ENCODE measurements at places on chromosomes 2 and 18.

DNA sequence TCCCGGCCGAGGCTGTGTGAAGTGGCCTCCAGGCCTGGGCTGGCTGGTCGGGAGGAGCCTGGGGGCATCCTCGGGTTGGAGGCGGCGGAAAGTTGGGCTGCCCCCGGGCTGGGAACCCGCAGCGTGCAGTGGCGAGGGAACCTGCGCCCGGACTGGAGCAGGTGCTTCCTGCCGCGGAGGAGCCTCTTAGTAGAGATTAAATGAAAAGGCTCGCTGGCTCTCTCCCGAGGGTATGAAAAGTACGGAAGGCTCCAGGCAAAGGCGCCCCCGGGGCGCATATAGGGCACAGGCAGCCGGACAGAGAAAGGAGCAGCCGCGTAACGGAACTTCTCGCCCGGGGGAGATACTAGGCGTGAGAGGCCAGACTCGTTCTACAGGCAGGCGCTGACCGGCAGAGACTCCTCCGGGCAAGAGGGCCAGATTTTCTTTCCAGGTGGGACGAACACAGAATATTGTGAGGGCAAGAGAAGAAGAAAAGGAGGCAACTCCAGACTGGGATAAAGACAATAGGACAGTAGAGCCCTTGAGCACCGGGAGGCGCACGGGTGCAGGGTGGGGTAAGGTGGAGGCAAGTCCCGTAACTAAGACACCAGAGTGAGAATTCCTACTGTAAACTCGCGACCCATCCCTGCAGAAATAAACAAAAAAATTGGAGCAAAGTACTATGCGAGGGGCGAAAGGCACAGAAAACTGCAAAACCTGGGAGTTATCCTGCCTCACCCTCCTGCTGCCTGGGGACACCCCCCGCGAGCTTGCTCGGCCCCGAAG lies 816 bp downstream of the CDH2 start:
- no peak for DNase-seq

DNA sequence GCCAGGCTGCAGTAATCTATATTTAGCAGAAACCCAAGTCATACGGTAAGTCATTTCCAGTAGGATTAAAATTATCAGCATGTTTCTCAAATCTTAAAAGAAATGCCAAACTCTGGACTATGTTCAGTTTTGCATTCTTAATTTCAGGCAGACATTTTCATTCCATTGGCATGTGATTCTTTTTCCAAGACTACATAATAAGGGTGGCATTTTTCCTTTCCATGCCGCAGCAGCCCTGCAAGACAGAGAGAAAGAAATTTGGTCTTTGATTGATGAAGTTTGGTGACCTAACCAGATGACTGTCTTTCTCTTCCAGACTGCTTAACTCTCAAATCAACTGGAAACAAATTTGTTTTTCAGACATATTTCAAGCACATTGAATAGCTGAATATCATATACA lies 118.1 kb downstream of the FHOD3 start:
- no peak for DNase-seq

DNA sequence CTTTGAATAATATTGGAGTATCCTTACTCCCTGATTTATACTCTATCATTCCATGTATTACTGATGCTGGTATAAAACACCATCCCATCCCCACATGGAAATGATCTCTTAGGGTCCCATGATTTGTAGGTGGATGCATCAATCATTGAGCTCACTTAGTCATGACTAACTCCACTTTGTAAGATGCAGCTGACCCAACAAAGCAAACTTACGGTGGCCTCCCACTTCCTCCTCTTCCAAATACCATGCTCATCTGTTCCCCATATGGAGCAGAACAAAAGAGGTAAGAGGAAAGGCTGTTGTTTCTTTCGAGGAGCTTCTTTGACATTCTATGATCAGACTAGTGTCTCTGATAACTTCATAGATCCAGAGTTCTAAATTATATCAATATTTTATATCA lies 640.2 kb upstream of the SLC39A10 start:
- DNase-seq = no peak

GRCh38 chr2:231530099-231531011 lies at the start of gene NMUR1:
Gene NMUR1 (minus strand): TSS chr2:231530445. CDS start chr2:231530361, 84 bp downstream.
- DNase-seq = peak; percentile 47

DNA sequence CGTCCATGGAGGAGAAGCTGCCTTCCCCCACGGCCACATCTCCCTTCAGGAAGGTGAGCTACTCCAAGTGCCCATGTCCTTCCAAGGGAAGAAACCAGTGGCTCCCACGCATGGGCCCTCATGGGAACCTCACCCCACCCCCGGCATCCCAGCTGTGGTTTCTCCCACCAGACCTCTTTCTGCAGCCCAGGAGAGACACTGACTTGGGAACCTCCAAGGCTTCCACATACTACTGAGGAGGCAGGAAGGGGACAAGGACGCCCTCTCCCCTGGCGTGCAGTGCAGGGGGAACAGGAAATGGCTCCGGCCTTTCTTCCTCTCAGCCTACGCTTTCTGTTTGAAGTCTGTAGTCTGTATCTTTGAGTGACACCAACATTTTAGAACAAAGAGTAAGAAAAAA lies 104.5 kb upstream of the EPC2 start:
- no peak for DNase-seq
